ENCODE measurements at places on chromosomes 1 and 21.

DNA sequence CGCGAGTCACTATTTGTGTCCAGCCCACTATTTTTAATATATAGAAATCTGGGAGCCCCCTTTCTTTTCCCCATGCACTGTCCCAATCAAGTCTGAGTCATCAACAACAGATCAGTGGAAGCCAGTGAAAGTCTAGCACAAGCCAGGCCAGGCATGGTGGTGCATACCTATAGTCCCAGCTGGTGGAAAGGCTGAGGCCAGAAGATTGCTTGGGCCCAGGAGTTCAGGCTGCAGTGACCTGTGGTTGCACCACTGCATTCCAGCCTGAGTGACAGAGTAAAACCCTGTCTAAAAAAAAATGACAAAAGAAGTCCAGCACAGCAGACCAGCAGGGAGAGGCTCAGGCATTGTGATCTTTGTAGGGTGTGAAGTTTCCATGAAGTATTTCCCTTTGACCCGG, 9.0 kb upstream of the RPL5 start:
- DNase-seq, result no peak
- H3K27me3 ChIP-seq, result no peaks in the 10 kb centered on the region
- peaks cover 4% of the 10 kb centered on the region for H3K4me1 ChIP-seq

DNA sequence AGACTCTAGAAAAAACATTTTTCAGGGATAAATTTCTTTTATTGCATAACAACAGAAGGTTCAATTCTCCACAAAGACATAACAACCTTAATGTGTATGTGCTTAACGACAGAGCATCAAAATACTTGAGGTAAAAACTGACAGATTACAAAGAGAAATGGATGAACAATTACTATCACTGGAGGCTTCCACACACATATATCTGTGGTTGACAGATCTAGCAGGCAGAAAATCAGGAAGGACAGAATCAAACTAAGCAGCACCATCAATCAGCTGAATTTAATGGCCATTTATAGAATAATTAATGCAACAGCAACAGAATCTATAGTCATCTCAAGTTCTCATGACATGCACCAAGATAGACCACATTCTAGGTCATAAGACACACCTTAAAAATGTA, 306.0 kb upstream of the GREM2 start:
- no peaks in the 10 kb centered on the region for H3K4me1 ChIP-seq
- no peak for DNase-seq

DNA sequence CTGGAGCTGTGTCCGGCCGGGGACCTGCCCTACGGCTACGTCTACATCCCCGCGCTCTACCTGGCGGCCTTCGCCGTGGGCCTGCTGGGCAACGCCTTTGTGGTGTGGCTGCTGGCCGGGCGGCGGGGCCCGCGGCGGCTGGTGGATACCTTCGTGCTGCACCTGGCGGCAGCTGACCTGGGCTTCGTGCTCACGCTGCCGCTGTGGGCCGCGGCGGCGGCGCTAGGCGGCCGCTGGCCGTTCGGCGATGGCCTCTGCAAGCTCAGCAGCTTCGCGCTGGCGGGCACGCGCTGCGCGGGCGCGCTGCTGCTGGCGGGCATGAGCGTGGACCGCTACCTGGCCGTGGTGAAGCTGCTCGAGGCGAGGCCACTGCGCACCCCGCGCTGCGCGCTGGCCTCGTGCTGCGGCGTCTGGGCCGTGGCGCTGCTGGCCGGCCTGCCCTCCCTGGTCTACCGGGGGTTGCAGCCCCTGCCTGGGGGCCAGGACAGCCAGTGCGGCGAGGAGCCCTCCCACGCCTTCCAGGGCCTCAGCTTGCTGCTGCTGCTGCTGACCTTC, 412 bp downstream of the GPR25 start:
- H3K4me1 ChIP-seq, result no peaks in the 10 kb centered on the region
- DNase-seq, result no peak
- H3K27ac ChIP-seq, result no peak overlapping the region
- no peak overlapping the region for H3K4me3 ChIP-seq

- H3K36me3 ChIP-seq, result no peaks in the 10 kb centered on the region
- no peaks in the 10 kb centered on the region for H3K27me3 ChIP-seq
- no peaks in the 10 kb centered on the region for H3K4me1 ChIP-seq
- no peak overlapping the region for H3K27ac ChIP-seq
Observed at GRCh38 chr1:62875676-62876075, 91.7 kb downstream of the ATG4C start.

DNA sequence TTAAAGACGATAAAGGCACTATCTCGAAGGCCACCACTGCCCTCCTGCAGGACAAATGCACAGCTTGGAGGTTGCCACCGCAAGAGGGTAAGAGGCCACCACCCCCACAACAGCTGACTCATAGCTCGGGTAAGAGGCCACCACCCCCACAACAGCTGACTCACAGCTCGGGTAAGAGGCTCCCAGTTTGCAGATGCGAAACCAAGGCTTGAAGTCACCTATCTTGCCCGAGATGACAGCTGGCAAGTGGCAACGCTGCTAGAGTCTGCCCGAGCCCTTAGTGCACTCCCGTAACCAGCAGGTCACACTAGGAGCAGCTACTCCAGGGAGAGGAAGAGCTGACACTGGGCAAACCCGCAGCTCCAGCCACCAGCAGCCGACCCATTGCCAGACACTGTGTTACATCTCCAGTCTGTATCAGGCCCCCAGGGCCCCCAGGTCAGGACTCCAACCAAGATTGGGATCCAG, 17.1 kb upstream of the SPSB1 start:
- H3K4me3 ChIP-seq, result no peak overlapping the region
- H3K27ac ChIP-seq, result no peak overlapping the region
- H3K27me3 ChIP-seq, result no peaks in the 10 kb centered on the region

DNA sequence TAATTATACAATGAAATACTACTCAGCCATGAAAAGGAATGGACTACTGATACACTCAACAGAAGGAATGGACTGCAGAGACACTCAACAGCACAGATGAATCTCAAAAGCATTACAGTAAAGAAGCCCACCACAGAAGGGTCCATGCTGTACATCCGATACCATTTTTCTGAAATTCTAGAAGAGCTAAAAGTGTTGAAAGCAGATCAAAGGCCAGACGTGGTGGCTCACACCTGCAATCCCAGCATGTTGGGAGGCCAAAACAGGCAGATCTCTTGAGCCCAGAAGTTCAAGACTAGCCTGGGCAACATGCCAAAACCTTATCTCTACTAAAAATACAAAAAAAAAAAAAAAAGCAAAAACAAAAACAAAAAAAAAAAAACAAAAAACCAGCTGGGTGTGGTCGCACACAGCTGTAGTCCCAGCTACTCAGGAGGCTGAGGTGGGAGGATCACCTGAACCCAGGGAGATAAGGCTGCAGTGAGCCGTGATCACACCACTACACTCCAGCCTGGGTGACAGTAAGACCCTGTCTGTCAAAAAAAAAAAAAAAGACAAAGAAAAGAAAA, 15.5 kb downstream of the PPP1R15B start:
- H3K27me3 ChIP-seq, result no peaks in the 10 kb centered on the region
- H3K36me3 ChIP-seq, result peaks cover 5% of the 10 kb centered on the region
- H3K4me3 ChIP-seq, result no peak overlapping the region
- no peak overlapping the region for H3K27ac ChIP-seq

DNA sequence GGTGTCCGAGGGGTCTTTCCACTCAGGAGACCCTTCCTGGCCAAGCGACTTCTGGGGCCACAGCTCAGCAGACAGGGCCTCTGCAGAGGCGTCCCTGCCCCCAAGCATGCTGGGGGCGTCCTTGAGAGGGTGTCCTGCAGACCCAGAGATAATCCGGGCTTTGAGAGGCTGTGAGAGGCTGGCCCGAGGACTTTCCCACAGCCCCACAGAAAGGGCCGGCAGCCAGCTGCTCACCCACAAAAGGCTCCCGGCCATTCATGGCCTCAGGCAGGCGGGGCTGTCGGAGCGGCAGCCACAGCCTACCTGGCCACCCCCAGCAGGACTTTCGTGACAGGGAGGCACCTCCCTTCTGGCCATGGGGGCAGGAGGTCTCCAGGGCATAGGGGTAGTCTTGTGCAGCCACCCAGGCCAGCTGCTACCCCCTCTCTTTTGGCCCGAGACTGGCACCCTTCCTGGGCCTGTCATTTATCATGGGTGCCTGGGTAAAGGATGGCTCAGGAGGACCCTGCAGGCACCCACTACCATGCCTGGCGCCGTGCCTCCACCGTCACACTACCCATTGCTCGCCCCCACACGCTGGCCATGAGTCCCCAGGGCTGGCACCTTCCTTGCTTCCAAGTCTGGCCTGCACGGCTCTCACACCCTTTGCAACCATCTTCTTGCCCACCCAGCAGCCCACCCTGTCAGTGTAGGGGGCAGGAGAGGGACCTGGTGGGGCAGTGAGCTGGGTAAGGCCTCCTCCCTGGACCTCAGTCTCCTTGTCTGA, 11.1 kb upstream of the TNFRSF14 start:
- peaks cover 27% of the 10 kb centered on the region for H3K4me1 ChIP-seq
- no peaks in the 10 kb centered on the region for H3K36me3 ChIP-seq
- peaks cover 4% of the 10 kb centered on the region for H3K27me3 ChIP-seq
- peak; percentile 13 for DNase-seq
- H3K4me3 ChIP-seq, result no peak overlapping the region
- H3K27ac ChIP-seq, result no peak overlapping the region

GRCh38 chr1:245322673-245323072, 167.9 kb downstream of the KIF26B start:
- DNase-seq, result no peak
- H3K27me3 ChIP-seq, result no peaks in the 10 kb centered on the region
- no peaks in the 10 kb centered on the region for H3K4me1 ChIP-seq
- no peak overlapping the region for H3K4me3 ChIP-seq

GRCh38 chr1:234781241-234782065, 171.5 kb upstream of the IRF2BP2 start:
- H3K4me3 ChIP-seq, result no peak overlapping the region
- H3K4me1 ChIP-seq, result peaks cover 8% of the 10 kb centered on the region
- H3K36me3 ChIP-seq, result no peaks in the 10 kb centered on the region
- H3K27ac ChIP-seq, result no peak overlapping the region

- H3K27me3 ChIP-seq, result no peaks in the 10 kb centered on the region
- no peak overlapping the region for H3K27ac ChIP-seq
- no peak overlapping the region for H3K4me3 ChIP-seq
- H3K36me3 ChIP-seq, result no peaks in the 10 kb centered on the region
Observed at GRCh38 chr1:79737193-79737592, 730.7 kb upstream of the ADGRL4 start.

GRCh38 chr1:172745014-172745413, 86.1 kb downstream of the FASLG start:
- H3K4me1 ChIP-seq, result no peaks in the 10 kb centered on the region

DNA sequence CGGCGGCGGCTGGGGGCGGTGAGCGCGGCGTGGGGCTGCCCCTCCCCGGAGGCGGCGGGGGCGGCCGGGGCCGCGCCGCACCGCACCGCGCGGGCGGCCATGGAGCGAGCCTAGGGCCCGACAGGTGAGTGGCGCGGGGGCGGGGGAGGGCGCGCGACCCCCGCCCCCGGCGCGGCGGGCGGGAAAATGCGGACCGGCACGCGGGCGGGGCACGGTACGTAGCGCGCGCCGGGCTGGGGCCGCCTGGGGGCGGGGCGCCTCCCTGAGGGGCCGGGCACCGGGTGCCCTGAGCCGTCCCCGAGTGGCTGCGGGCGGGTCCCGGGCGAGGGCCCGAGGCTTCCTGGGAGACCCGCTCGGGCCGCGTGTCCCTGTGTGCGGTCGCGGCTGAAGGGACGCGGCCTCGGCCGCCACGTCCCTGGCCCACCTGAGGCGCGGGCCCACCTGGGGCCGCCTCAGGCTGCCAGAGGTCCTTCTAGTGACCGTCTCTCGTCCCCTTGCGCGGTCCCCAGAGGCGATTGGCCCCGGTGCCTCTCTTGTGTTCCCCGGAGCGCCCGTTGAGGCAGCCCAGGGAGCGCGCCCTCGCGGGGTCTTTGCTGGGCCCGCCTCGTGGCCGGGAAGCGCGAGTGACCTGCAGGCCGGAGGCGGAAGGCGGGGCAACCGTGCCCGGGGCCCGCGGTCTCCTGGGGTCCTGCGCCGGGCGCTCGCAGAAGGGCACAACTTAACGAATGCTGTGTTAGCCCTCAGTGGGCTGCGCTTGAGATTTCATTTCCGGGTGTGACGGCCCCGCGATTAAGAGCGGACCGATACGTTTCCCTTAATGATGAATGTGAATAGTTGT, 500 bp downstream of the FAM20B start:
- peak overlapping the region; percentile 92 for H3K27ac ChIP-seq
- no peaks in the 10 kb centered on the region for H3K36me3 ChIP-seq
- DNase-seq, result peak; percentile 85
- H3K27me3 ChIP-seq, result no peaks in the 10 kb centered on the region
- H3K4me3 ChIP-seq, result peak overlapping the region; percentile 98
- H3K4me1 ChIP-seq, result peaks cover 9% of the 10 kb centered on the region

DNA sequence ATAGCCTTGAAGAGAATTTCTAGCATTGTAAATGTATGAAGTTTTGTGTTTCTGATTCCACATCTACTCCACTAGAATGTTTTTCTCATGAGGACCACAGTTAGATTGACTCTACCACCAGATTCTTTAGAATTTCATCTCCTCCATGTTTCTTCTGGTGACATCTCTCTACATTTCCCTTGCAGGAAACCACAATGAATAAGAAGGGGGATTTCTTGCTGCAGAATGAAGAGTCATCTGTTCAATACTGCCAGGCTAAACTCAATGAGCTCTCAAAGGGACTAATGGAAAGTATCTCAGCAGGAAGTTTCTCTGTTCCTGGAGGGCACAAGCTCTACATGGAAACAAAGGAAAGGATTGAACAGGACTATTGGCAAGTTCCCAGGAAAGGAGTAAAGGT, 18.6 kb downstream of the GBP6 start:
- DNase-seq, result no peak
- no peaks in the 10 kb centered on the region for H3K36me3 ChIP-seq
- no peaks in the 10 kb centered on the region for H3K27me3 ChIP-seq
- no peak overlapping the region for H3K27ac ChIP-seq

DNA sequence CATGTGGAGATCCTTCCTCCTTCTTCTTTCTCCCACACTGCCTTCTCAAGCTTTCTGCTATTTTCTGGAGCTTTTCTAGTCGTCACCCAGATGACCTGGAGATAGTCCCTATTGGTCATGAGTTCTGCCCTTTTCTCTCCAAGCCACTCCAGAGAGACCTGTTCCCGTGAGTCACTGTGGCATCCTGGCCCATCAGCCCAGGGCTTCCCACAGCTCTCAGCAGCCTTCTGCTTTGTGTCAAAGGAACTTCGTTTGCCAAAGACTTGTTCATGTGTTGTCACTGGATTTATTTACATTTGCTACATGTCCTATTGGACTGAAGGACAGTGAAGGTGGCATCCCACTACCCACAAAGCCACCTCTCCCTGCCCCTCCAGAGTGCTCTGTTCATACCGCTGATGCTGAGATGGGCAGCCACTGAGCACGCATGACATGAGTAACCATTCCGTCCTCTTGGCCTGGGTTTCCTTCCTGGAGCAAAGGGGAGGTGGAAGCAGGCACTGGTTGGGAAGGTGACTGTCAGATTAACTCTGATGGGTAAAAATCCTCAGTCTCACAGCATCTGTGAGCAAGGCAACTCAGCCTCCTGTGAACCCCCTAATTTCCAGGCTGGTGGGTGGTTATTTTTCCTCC, 119.2 kb downstream of the EDEM3 start:
- peaks cover 15% of the 10 kb centered on the region for H3K4me1 ChIP-seq
- DNase-seq, result no peak
- no peak overlapping the region for H3K27ac ChIP-seq
- H3K4me3 ChIP-seq, result no peak overlapping the region
- H3K27me3 ChIP-seq, result no peaks in the 10 kb centered on the region

GRCh38 chr1:207205614-207206061, 101.6 kb downstream of the C4BPA start:
- no peak overlapping the region for H3K27ac ChIP-seq
- H3K4me1 ChIP-seq, result no peaks in the 10 kb centered on the region
- H3K36me3 ChIP-seq, result no peaks in the 10 kb centered on the region
- H3K4me3 ChIP-seq, result no peak overlapping the region

Data from thyroid gland (tissue), 4 donors.